ENCODE measurements at places on chromosomes 7 and 10. TPM values are rescaled to one million over a fixed set of nuclear protein-coding genes. Genes with fewer than 3 reads are reported as not detected.

Gene PRRT4
- total RNA-seq = under 0.01 TPM

Gene DNAH11
- 0.40 TPM for total RNA-seq

Gene PRSS1
- total RNA-seq = not detected

Gene CALY
- total RNA-seq = not detected

Gene JCAD
- 17.1 TPM for total RNA-seq

Gene CDH23
- 0.26 TPM for total RNA-seq

Gene TMEM225B
- 0.62 TPM for total RNA-seq

Gene SLC26A4
- 20.5 TPM for total RNA-seq

Gene ARHGAP22
- 161 TPM for total RNA-seq

Gene TAS2R39
- total RNA-seq = not detected

Gene MYOF
- total RNA-seq = 316 TPM

Gene SAP25
- not detected for total RNA-seq

Gene TRIM56
- 23.5 TPM for total RNA-seq

Gene FAM241B
- 0.19 TPM for total RNA-seq

Gene HSPB1
- 47.0 TPM for total RNA-seq

Gene LDB1
- total RNA-seq = 40.6 TPM

Gene CHAT
- total RNA-seq = not detected

Gene CCAR1
- total RNA-seq = 25.9 TPM

Gene ACTL6B
- total RNA-seq = not detected

Gene CYP3A4
- total RNA-seq = not detected

Gene GPR141
- not detected for total RNA-seq

Gene TFPI2
- 338 TPM for total RNA-seq

Gene NDUFA5
- 43.6 TPM for total RNA-seq

Gene RP9
- total RNA-seq = 9.8 TPM

Gene CAMK2G
- total RNA-seq = 25.7 TPM

Gene STAM
- 17.9 TPM for total RNA-seq

Gene NACAD
- total RNA-seq = 0.53 TPM

Gene PSMG3
- total RNA-seq = 26.0 TPM

Gene C10orf95
- total RNA-seq = 0.06 TPM

Gene WDR86
- 0.26 TPM for total RNA-seq

Gene SFRP4
- total RNA-seq = 35.0 TPM

Gene MBLAC1
- 2.5 TPM for total RNA-seq

Gene CDNF
- 2.1 TPM for total RNA-seq
